Right lung (tissue), 10 donors: ENCODE measurements at places on chromosomes 7 and 10. TPM values are rescaled to one million over a fixed set of nuclear protein-coding genes. Genes with fewer than 3 reads are reported as not detected.

CYP2C8 gene
- 5.0 TPM for polyA plus RNA-seq

DNA sequence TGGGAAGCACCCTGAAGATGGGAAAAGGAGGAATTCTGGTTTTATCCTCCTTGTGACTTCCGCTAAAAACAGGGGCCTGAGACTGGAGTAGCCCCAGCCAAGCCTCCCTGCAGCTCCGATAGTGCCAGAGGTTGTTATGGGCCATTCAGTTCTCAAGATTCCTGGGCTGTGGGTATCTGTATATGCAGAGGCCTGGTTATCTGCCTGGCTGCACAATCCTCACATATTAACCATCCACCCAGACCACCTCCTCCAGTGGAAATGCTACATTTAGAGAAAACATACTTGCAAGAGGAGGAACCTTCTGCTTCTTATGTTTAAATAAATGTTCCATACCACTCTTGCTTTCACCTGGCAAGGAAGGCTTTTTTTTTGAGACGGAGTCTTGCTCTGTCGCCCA is 34.6 kb downstream of the ARL3 start:
- no peak for DNase-seq

H2BK1 gene
- polyA plus RNA-seq = not detected

ETV1 gene
- 80.5 TPM for polyA plus RNA-seq

DNA sequence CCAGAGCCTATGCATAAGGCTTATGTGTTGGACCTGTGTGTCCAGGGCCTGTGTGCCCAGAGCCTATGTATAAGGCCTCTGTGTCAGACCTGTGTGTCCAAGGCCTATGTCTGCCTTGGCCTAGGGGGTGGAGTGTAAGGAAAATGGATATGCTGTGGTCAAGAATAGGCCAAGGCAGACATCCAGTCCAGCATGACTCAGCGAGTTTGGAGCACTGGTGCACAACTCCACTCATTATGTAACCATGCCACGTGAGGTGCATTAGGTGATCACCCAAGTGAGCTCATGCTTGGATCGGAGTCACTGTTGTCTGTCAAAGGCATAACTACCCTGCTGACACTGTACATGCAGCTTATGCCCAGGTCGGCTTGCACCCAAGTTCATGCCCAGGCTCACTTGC is 238.9 kb downstream of the CACNA2D1 start:
- no peak for DNase-seq

DNA sequence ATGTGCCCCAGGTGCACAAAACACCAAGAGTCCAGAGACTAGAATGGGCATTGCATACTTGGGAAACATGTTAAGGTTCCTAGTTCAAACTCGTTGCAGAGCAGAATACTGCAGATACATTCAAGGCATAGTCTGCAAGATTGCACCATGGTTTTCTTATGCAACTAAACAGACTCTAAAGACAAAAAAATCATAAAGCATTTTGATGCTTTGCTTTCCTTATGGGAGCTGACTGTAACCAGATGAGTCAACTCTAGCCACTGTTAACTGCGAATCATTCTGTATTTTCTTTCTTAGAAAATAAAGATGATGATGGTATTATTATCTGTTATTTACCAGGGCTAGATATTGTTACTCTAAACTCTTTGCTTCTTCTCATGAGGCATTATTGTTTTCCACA is 19.7 kb downstream of the TRUB1 start:
- DNase-seq = no peak

GRCh38 chr10:78653555-78653954 is 415.2 kb upstream of the ZMIZ1 start:
- DNase-seq = no peak

DNA sequence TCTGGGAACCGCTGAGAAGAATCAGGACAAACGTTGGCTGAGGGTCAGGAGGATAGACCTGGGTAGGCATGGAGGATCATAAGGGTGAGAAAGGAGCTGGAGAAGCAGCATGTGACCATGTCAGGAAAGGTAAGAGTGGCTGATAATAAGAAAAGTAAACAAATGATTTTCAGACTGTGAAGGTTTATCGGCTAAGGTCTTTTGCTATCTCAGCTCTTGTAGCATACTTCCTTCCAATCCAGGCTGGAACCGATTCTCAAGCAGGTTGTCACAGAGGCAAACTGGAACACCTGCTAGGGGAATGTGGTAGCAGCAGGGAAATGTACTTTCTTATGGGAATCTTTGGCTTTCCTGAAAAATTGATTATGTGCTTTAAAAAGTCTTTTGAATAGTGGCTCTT is 74.7 kb downstream of the TMEM168 start:
- DNase-seq = no peak

DNA sequence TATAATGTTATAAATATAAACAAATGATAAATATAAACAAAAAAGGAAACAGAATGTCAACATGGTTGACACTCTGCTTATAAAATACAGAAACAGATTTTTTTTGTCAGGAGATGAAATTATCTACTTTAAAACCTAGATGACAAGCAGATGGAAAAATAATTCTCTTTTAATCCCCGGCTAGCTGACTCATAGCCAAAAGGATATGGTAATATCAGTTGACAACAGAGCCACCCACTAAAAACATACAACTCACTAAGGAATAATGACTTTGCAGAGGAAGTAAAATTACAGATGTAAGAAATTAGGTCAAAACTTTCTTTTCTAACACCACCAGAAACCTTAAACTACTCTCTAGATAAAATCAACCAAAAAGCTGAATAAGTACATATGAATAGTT is 131.1 kb upstream of the ABCB5 start:
- DNase-seq = peak; percentile 43

DNA sequence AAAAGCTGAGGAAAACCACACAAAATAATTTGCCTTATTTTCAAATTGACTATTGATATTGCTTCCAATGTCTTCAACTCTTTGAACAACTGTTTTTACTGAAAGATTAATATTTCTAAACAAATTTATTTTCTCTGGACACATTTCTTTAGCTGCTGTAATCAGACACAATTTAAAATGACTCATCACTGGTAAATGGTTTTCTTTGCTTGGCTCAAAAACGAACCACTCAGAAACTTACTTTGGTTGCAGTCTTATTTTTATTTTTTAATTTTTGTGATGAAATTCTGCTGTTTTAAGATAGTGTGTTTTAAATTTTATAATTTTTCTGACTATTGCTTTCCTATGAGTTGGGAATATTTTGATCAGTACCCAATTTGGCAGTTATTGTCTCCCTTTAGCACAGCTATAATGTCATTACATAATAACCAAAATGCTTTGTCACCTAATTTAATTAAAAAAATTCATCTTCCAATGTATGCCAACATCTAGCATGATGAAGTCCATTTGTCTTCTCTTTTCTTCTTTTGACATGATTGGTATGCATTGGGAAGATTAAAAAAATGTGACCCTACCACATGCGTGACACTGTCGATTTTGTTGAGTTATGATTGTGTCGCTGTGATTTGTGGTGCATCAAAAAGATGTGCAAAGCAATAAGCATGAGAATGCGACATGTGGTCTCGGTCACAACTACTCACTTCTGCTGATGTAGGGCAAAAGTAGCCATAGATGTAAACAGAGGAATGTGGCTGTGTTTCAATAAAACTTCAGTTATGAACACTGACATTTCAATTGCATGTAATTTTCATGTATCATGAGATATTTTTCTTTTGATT is 222.3 kb downstream of the SUGCT start:
- peak; percentile 27 for DNase-seq

NPS gene
- not detected for polyA plus RNA-seq

GRCh38 chr7:50449881-50450589 is at the start of gene FIGNL1:
Gene FIGNL1 (minus strand): TSS chr7:50450350. CDS start chr7:50447287, 3,063 bp downstream.
- peak; percentile 54 for DNase-seq
